ENCODE measurements at places on chromosomes 4 and X.

DNA sequence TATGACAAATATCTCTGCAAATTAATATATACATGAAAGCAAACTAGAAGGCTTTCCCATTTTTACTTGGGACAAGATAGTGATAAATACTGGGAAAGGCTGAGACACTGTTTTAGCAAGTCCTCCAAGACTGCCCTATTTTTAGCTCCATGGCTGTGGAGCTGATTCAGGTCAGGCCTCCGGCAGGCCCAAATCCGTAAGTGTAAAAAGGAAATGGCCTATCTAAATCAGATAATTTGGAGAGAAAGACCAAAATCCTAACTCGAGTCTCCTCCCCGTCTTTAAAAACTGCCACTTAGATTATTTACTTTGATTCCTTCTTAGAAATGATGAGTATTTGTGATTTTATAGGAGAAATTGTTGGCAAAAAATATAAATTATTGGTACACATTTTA lies 2.9 kb downstream of the OTUD4 start:
- no peak for DNase-seq

DNA sequence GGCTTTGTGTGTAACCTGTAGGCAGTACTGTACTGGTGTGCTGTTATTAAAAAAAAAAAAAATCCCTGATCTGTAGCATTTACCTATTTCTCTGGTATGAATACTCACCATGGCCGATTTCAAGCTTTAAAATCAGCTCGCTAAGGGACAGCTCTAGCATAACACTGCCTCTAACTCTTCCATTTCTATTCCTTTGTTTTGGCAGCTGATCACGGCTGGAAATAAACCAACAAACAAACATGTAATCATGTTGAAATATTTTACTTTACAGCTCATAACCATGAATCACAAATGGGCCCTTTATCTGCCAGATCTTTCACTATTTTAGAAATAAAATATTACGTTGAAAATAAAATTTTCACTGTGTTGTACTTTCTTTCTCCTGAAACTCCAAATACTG lies 60.5 kb upstream of the IL15 start:
- DNase-seq = no peak

DNA sequence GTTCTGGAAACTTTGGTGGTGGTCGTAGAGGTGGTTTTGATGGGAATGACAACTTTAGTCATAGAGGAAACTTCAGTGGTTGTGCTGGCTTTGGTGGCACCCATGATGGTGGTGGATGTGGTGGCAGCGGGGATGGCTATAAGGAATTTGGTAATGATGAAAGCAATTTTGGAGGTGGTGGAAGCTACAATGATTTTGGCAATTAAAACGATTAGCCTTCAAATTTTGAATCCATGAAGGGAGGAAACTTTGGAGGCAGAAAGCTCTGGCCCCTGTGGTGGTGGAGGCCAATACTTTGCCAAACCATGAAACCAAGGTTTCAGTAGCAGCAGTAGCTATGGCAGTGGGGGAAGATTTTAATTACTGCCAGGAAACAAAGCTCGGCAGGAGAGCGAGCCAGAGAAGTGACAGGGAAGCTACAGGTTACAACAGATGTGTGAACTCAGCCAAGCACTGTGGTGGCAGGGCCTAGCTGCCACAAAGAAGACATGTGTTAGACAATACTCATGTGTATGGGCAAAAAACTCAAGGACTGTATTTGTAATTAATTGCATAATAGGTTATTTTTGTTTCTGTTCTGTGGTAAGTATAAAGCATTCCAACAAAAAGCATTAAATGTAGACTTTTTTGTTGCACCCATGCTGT lies 23.2 kb upstream of the SOD3 start:
- no peak for DNase-seq

DNA sequence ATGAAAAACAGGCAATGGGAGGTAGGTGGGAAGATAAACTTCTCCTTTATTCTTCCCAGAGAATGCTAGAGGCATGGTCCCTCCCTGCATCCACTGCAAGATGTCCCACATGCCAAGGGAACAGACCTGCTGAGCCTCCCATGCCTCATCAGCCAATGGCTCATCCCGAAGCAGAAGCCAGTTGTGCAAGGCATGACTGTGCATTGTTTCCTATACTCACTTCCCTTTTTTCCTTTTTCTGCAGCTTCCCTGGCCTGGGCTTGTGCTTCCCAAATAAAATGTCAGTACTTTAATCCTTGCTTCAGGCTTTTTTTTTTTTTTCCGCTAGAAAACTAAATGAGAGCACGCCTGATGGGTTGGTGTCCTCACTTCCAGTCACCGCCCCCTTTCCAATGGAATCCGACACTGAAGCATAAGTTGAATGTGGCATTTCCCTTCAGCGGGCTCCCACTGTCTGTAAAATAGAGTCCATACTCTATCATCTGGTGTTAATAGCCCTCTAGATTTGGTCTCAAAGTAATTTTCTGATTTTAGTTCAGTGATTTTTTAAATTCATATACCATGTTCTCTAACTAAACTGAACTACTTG lies 239.0 kb upstream of the JADE1 start:
- DNase-seq = no peak

- DNase-seq = no peak
Observed at GRCh38 chrX:100194082-100194775, 215.8 kb downstream of the PCDH19 start.

DNA sequence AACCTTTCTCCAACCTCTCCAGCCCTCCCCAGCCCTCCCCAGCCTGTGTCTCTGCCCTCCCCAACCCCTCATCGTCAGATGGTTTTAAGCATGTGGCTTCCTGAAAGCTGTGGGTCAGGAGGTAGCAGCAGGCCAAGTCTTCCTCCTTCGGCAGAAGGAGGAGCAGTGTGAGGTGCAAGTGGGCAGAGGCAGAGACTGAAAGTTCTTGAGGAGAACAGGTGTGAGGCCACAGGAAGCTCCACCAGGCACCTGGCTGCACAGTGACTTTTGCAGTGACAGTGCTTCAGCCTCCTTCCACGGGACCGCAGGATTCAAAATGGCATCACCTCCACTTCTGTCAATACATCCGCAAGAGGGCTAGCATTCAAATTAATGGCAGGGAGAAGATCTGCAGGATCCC lies 203.9 kb upstream of the LEF1 start:
- no peak for DNase-seq

DNA sequence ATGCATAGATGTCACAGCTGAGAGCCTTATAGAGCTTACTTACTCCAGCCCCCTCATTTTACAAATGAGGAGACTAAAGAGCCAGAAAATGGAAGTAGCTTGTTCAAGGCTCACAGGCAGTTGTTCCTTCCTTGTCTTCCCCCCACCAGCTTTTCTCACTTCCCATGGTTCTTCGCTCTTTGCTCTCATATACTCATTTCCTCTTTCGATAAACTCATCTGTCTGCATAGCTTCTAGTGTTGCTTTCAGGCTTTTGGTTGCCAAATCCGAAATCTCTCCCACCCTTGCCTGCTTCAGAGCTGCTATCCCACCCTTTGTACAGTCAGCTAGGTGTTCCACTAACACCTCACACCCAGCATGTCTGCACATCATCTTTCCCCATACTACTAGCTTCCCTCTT lies 25.0 kb upstream of the GJB1 start:
- DNase-seq = no peak

DNA sequence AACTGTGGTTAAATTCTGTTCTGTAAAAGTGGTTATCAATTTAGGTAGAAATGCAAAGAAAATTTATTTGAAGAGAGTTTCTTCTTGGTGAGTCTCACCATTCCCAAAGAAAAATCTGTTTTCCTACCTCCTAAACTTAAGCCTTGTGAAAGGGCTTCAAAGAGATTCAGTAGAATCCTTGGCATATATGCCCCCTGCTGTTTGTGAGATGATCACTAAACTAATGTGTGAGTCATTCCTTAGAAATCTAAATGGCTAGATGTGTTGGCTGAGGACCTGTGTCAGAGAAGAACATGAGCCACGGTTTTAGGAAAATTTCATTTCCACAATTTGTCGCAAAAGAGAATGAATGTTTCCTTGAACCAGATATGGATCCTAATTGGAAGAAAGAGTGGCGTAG lies 260.9 kb downstream of the SLC7A11 start:
- no peak for DNase-seq

DNA sequence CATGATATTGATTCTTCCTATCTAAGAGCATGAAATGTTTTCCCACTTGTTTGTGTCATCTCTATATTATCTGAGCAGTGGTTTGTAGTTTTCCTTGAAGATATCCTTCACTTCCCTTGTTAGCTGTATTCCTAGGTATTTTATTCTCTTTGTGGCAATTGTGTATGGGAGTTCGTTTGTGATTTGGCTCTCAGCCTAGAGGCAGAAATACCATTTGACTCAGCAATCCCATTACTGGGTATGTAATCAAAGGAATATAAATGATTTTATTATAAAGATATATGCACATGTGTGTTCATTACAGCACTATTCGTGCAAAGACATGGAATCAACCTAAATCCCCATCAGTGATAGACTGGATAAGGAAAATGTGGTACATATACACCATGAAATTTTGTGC lies 172.7 kb upstream of the IL15 start:
- no peak for DNase-seq

GRCh38 chr4:102871772-102872171 lies 3.0 kb downstream of the CISD2 start:
- no peak for DNase-seq

- no peak for DNase-seq
Observed at GRCh38 chrX:53089925-53090324, 4.0 kb upstream of the KANTR start.

DNA sequence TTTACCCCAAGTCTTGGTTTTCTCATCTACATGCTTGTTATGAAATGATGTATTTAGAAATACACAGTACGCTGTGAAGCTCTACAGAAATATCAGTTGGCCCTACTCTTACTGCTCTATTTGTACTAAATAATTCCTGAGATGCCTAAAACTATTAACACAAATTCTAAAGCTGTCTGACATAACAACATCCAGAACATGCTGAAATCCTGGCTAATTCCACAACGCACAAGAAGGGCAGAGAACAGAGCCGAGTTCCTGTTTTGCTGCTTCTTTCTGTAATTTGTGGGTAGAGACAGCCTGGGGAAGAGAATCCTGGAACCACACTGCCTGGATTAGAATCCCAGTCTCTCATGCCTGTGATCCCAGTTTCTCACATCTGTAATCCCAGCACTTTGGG lies 59.0 kb downstream of the ZNF827 start:
- no peak for DNase-seq

DNA sequence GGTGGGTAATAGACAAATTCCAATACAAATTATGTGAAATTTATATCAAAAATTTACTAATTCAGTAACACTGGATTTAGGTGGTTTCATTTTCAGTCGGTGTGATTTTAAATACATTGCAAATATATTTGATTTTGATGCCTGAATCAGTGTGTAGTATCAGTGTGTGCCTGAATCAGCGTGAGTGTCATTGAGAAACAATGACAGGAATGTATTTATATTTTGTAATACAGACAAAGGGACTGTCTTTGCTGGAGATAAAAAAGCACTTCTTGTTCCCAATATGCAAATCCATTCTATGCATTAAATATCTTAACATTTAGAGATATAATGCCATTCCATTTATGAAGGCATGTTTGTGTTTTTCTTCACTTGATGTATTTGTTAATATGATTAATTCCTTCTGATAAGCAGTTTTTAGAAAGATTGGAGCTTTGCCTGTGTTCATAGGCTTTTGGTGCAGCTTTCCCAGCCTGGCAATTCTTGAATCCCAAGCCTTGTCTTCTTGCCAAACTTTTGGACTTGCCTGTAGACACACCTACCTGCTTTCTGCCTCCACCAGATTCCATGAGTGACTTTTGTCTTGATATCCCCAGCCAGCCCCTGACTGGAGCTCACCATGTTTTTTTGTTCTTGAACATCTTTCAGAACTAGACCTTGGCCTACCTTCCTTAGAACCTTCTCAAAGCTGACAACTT lies 243.8 kb downstream of the ADGRL3 start:
- no peak for DNase-seq

GRCh38 chr4:186074189-186074588 lies 5.2 kb downstream of the TLR3 start:
- DNase-seq = no peak

DNA sequence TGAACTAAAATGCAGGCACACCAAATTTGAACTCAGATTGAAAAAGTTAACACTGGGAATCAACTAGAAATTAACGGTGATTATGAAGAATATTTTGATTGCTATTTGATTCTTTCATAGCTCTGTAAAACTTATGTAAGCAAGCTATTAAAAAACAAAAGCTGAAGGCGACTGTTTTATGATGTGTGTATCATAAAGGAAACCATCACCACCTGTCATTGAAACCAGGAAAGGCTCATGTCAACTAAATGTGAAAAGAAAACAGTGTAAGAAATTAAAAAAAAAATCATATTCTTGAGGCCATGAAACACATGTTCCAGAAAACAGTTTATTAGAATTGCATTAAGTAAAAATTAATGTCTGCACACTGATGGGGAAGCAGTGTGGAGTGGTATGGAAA lies 24.2 kb downstream of the CPE start:
- DNase-seq = no peak

DNA sequence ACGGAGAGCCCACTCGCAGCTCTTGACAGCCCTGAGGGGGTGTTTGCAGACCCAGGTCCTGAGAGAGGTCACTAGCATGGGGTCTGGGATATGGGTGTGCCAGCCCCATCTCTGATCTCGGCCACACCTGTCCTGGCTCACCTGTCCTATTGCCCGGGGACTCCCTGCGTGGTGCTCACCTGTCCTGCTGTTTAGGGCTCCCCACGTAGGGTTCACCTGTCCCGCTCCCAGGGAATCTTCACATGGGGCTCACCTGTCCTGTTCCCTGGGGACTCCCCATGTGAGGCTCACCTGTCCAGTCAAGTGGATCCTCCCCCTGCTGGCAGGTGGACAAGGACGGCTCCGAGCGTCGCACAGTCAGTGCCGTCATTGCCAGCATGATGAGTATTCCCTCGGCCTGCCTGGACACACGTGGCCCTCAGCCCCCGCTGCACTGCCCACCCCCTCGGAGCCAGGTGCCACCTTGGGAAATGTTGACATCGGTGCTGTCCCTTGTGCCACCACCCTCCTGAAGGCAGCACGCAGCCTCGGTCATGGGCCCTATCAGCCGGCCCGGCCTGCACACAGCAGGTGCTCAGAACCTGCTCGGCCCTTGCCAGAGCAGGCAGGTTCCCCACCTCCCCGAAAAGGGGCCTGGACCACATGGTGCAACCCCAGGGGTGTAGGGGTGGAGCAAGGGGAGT lies 6.3 kb downstream of the SLC49A3 start:
- no peak for DNase-seq

GRCh38 chr4:19693936-19694570 lies 557.7 kb upstream of the SLIT2 start:
- DNase-seq = no peak

DNA sequence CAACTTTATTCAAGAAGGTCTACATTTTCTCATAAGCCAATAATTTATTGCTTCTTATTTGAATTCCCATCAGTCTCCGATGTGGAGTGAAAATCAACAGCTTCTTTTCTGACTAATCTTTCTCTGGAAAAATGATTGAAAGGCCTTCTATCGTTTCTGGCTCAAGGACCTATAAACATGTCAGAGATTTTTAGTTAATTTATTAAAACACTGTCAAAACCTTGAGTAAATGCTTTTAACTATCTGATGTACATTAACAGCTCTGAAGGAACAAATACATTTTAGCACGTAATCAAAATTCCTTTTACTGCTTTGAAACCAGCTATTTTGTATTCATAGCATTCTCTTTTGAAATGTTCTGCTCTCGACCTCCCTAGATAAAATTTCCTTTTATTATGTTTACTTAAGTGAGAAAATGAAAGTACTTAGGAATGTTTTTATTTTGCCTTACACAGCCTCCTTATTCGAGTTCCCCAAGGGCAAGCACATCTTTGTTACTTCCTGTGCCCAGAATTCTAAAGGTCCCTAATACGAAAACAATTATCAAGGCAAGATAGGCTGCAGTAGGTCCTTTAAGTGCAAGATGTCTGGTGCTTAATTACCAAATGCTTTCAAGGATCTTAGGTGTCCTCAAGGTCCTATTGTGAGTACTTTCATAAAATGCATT lies 3.1 kb upstream of the ZFX start:
- DNase-seq = no peak

- DNase-seq = no peak
Observed at GRCh38 chr4:122218762-122219161, 66.6 kb downstream of the BLTP1 start.
